ENCODE measurements at places on chromosomes 6 and 20. TPM values are rescaled to one million over a fixed set of nuclear protein-coding genes. Genes with fewer than 3 reads are reported as not detected.

DNA sequence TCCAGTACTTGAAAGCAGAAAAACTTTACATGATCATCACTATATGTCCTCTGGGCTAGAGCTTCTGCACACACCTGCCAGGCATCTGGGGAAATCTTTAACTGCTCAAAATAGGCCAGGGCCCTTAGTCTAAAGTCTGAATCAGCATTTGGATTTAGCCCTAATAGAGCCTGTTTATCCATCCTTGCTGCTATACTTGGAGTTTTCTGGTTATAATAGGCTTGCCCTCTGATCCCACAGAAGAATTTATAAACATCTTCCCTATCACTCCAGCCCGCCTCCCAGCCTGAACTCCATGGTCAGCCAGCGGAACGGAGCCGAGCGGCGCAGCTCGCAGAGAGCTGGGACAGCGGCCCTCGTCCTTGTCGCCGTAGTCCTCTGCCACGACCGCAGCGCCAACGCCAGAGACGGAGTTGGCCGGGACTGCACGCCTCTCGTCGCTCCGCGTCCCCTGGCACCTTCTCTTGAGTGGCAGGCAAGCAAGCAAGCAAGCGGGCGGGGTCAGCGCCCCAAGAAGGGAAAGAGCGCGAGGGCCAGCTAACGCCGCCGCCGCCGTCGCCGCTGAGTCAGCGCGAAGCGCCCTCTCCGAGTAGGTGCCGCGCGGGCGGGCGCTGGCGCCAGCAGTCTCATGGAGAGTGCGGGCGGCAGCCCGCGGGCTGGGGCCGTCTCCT lies 25.4 kb upstream of the ASIP start:
- DNase-seq = peak; percentile 40

GRCh38 chr6:149450679-149451375 lies 34.0 kb downstream of the ZC3H12D start:
- DNase-seq = peak; percentile 48

DNA sequence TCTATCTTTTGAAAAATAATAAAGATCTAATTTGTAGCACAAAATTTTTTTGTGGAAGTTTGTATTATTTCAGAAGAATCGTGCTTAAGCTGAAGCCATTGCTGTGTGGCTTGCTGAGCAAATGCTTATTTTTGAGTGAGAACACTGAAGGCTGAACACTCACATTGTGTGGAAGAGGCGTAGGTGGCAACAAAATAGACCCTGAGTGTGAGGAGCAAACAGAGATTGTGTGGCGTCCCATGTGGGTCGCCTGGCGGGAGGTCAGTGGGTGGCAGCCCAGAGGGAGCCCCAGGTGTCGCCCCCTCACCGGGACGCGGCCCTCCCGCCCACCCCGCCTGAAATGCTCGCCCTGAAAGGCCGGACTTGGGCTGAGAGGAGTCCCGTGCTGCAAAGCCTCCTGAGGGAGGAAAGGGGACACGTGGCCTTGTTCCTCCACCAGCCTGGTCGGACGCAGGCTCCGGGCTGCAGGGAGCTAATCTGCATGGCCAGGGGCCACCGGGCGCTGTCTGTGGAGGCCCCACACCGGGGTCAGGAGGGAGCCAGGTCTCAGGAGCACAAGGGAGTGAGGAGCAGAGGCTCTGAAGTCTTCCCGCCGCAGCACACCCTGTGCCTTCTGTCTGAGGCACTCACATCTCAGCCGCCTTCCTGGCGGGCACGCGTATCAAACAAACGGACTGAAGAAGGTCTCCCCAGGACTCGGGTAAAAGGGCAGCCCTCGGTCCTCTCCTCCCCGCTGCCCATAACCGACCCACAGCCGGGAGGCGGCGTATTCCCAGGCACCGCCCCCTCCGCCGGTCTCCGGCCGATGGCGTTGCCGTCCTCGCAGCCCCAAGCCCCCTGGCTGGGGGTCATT lies 15.9 kb downstream of the DDO start:
- DNase-seq = peak; percentile 27

GRCh38 chr20:25178563-25179438 lies 16.7 kb upstream of the ENTPD6 start:
- peak; percentile 61 for DNase-seq

GRCh38 chr20:5642155-5642981 lies 107.8 kb upstream of the SHLD1 start:
- DNase-seq = no peak

The XKR7 gene
- total RNA-seq = 9.8 TPM

Data from frontal cortex (tissue), 4 donors.